SJSA1 (cell line): ENCODE measurements at places on chromosomes 4 and X. TPM values are rescaled to one million over a fixed set of nuclear protein-coding genes. Genes with fewer than 3 reads are reported as not detected.
A peak's percentile ranks its signal among the peaks of the same experiment; 100 is the strongest.

DNA sequence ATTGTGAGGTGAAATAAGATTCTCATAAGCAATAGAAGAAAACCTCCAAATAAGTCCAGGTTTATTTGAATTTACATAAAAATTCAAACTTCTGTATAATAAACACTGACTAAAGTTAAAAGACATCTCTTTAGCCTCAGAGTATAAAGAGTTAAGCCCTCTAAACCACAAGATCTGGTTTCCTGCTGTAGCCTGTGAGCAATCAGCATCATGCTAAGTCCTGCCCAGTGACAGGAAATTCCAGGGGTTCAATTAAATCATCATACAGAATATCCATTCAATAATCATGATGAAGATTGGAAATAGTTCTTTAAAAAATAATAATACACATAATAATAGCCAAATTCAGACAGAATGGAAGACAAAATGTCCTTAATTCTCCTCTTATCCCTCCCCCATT is 139.2 kb upstream of the DGKK start:
- H3K4me3 ChIP-seq = no peak overlapping the region
- DNase-seq = no peak
- H3K36me3 ChIP-seq = no peaks in the 10 kb centered on the region
- no peaks in the 10 kb centered on the region for H3K27me3 ChIP-seq
- H3K4me1 ChIP-seq = no peaks in the 10 kb centered on the region

DNA sequence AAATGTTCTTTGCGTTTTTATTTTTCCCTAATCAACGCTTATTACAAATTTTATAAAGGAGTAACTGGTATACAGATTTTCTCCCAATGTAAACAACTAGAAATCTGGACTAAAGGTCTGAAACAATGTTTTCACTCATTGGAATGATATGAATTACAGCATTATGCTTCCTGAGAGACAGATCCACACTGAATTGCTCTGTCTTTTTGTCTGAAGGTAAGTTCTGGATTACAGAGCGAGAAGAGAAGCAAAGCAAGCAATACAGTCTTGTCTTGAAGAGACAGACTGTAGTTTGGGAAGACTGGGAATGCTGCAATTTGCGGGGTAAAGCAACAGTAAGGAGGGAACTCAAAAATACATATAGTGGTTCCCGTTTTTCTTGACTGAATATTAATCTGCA is 262.2 kb upstream of the PABPC4L start:
- no peak for DNase-seq
- no peaks in the 10 kb centered on the region for H3K27me3 ChIP-seq
- H3K36me3 ChIP-seq = no peaks in the 10 kb centered on the region
- no peaks in the 10 kb centered on the region for H3K4me1 ChIP-seq
- H3K4me3 ChIP-seq = no peak overlapping the region

DNA sequence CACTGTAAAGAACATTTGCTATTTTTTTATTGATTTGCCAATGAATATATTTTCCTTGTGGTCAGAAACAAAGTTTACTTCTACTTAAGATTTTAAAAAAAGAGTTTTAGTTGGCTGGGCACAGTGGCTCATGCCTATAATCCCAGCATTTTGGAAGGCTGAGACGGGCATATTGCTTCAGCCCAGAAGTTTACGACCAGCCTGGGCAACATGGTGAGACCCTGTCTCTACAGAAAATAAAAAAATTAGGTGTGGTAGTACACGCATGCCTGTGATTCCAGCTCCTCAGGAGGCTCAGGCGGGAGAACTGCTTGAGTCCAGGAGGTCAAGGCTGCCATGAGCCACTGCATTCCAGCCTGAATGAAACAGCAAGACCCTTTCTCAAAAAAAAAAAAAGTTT is 36.8 kb downstream of the LRP2BP start:
- H3K27ac ChIP-seq = peak overlapping the region; percentile 64
- H3K36me3 ChIP-seq = 0 out of 2 replicates have a peak, but pooled peaks cover 2% of the 10 kb centered on the region
- H3K4me1 ChIP-seq = peaks cover 27% of the 10 kb centered on the region
- no peak overlapping the region for H3K4me3 ChIP-seq

MAGEE1 gene
- total RNA-seq = 0.16 and 1.1 TPM in 2 replicates

DTHD1 gene
- total RNA-seq = not detected in 2 replicates
